ENCODE measurements at places on chromosomes 13 and 19.
A peak's percentile ranks its signal among the peaks of the same experiment; 100 is the strongest.

DNA sequence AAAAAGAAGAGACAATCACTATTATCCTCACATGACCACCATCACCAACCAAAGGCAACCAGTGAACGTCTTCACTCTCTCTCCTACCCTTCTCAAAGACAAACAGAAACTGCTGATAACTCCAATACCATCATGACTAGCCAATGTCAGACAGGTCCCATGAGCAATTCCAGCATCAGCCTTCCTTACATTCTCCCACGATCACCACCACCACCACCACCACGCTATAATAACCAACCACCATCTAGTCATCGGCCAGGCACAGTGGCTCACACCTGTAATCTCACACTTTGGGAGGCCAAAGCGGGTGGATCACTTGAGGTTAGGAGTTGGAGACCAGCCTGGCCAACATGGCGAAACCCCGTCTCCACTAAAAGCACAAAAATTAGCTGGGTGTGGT, 3.9 kb downstream of the MYO1F start:
- DNase-seq, result peak; percentile 63

GRCh38 chr13:83996415-83996814, 114.1 kb upstream of the SLITRK1 start:
- no peak for DNase-seq

DNA sequence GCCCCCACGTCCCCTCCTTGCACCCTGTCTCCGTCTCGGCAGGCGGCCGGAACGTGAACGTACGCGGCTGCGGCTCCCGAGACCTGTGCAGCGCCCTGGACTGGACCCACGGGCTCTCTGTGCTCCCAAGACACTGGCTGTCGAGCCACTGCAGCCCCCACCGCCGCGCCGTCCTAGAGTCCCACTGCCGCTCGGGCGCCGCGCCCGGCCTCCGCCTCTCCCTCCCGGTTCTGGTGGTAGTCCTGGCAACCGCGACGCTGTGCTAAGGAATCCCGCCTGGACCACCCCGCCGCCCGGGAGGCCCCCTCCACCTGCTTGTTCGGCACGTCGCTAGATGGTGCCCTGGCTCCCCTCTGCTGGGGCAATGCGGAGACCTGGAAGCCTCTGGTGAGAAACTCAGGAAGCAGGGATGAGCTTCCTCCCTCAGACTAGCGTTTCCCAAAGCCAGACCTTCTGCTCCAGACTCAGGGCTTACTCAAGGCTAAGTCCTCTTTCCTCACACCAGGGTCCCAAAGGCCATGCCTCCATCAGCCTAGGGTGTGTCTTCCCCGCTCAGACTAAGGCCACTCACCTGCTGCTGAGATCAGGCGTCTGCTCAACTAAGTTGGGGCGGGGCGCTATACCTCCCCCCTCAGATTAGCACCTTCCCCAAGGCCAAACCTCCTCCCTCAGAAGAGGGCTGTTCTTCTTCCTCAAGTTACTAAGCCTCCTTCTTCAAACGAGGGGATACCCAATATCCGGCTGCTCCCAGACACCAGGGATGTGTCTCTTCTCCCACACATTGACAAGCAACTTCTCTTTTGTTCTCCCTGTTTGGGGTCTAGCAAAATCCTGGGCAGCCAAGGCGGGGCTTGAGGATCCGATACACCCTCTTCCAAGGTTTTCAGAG, 16.1 kb upstream of the IRGC start:
- DNase-seq, result peak; percentile 14

GRCh38 chr19:42452590-42452989, 9.8 kb upstream of the CXCL17 start:
- DNase-seq, result no peak

- DNase-seq, result no peak
Measured at GRCh38 chr19:55046975-55047622, 9.0 kb upstream of the GP6 start.

GRCh38 chr13:42651936-42652641, 78.1 kb downstream of the TNFSF11 start:
- DNase-seq, result no peak

- DNase-seq, result no peak
Measured at GRCh38 chr19:18683958-18684641, 620 bp downstream of the CRTC1 start.

DNA sequence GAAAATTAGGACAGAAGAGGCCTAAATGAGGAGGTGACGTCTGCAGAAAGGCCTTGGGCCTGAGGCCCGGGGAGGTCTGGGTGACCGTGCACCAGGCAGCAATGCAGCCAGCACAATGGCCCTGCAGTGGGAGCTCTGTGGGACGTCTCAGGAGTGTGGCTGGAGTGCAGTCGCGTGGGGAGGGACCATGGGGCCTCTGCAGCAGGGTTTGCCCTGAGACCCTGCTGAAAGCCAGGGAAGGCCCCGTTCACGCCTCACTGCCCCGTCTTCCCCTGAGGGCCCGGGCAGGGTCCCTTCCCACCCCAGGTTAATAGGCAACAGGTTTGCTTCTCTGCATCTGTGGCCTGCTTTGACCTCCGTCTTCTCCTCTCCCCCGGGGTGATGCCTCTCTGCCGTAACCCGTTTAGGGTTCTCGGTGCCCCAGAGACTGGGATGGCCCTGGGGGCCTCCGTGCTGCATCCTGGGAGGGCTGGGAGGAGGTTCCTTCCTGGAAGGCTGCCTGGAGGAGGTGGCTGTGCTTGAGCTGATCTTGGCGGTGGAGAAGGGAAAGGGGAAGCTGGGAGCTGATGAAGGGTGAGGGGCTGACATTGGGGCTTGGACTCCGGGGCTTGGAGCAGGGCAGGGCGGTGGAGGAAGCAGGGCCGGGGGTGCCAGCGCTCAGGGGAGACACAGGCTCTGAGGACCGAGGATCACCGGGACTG, 9.7 kb downstream of the PALM start:
- no peak for DNase-seq

All from activated CD4-positive, alpha-beta memory T cell treated with anti-CD3 and anti-CD28 coated beads for 36 hours (primary cell).